ENCODE measurements at places on chromosomes 2 and 18.

GRCh38 chr2:121257480-121257840 lies 27.5 kb downstream of the TFCP2L1 start:
- no peak for DNase-seq

- no peak for DNase-seq
Observed at GRCh38 chr2:139374296-139374850, 594.2 kb upstream of the NXPH2 start.

- no peak for DNase-seq
Observed at GRCh38 chr2:37244017-37244416, 12.6 kb downstream of the NDUFAF7 start.

DNA sequence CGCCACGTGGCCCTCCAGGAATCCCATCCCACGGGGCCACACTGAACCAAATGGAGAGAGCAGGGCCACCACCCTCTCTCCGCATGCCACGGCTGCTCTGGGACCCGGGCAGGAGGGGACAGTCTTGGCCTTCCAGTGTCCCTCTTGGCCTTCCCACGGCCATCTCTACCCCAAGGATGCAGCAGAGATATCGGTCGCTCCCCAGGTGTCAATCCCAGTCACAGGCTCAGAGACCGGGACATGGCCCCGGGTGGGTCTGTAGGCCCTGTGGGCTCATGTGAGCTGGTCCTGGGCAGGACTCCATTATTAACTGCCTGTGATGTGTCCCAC lies 15.3 kb downstream of the CAPN10 start:
- DNase-seq, result no peak

- DNase-seq, result no peak
Observed at GRCh38 chr18:32401621-32402020, 69.1 kb downstream of the GAREM1 start.

DNA sequence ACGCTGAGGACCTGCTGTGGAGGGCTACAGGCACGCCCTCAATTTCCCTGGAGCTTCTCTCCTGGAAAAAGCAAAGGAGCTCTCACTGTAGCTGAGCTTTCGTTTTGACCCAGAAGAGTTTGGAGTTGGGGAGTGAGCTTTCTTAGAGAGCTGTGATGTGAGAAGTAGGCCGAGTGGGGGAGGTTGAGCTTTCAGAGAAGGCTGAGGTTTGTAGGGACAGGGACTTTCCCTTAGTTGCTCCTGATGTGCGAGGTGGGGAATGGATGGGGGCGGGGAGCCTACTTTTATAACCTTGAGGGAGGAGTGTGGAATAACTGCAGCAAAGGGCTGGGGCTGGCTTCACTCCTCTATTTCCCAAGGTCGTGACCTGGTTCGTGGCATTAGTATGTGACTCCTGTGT lies 47.1 kb downstream of the ZNF532 start:
- no peak for DNase-seq

GRCh38 chr2:191836853-191837769 lies 9.8 kb downstream of the CAVIN2 start:
- no peak for DNase-seq
